ENCODE measurements at places on chromosomes 5 and 9. TPM values are rescaled to one million over a fixed set of nuclear protein-coding genes. Genes with fewer than 3 reads are reported as not detected.

Gene CYLC2
- not detected for total RNA-seq

Gene WDR70
- 13.8 TPM for total RNA-seq

Gene SCGB3A2
- not detected for total RNA-seq

Gene CXCL14
- not detected for total RNA-seq

Gene NKD2
- 102 TPM for total RNA-seq

Gene FYB1
- total RNA-seq = under 0.01 TPM

Gene TMEM215
- total RNA-seq = not detected

Gene CACNA1B
- 0.13 TPM for total RNA-seq

Gene ARHGEF37
- total RNA-seq = 0.78 TPM
